ENCODE measurements at places on chromosomes 7 and 10.

DNA sequence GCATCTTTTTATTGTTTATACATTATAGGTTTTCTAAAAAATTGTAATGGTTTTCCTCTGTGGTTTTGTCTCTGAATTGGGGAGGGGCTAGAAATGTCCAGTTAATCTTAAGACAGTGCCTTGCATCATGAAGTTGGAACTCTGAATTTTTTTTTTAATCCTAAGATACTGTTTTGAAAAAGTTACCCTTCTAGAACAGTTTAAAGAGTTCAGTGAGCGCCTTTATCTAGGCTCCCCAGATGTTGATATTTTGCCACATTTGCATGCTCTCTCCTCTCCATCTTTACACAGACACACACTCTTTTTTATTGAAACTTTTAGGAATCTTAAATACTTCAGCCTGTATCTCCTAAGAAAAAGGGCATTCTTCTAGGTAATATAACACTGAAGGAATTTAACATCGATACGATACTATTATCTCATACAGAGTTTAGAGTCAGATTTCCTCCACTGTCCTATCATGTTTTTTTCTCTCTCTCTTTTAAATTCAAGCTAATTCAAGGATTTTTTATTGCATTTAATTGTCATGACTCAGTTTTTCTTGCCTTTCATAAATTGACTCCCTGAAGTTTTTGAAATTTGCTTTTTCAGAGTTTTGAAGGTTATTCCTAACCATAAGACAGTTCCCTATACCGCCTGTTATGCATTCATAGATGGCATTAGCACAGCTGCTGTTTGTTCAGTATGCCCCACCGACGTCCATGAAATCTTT is 31.5 kb downstream of the PRKAR2B start:
- no peak for DNase-seq

DNA sequence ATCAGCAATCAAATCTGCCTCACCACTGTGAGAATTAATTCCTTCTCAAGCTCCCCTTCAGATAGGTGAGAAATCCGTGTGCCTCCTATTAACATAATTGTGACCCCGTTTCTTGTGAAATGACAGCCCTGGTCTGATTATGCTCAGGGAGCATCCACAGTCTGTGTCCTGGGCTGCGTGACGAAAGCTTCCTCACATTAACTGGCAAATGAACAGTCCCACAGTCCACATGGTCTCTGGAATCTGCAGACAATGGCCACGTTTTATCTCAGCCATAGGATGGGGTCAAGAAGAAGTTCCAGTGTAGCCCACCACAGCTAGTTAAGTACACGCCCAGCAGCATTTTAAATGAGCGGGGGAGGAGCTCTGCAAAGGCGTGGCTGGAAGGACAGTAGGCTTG is 229.2 kb downstream of the RPS24 start:
- DNase-seq = no peak

DNA sequence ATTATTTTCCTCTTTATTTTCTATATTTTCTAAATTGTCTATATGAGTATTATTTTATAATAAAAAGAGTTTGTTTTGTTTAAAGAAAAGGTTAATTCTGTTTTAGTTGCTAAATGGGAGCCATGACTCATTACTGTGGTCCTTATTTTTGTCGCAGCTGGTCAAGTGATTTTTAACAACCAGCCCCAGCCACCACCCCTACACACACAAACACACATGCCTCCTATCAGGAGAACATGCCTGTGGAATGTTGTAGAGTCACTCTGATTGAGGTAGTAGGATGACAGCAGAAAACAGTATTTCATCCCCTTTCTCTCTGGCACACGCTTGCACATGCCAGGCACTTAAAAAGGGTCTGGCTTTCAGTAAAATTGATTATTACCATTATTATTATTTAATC is 68.6 kb upstream of the GDF10 start:
- no peak for DNase-seq

DNA sequence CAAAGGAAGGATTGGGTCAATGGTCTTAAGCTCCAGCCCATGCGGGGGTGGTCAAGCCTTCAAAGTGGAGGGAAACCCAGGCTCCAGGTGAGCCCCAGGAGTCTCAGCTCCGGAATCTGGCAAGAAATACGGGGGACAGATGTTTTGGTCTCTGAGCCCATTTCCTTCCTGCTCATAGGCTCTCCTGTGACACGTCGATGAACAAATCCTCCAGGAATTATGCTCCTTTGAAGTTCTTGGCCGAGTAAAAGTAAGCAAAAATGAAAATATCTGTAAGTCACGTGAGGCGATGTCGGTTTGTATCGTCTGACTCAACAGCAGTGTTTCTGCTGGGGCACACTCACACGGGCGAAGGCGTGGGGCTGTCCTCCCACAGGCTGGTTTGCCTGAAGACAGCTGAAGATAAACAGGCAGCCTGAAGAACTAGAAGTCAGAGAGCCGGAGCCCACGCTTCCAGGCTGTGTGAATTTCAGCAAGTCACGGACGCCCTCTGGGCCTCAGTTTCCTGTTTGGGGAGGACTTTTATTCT is 52.6 kb upstream of the SMNDC1 start:
- DNase-seq = no peak

DNA sequence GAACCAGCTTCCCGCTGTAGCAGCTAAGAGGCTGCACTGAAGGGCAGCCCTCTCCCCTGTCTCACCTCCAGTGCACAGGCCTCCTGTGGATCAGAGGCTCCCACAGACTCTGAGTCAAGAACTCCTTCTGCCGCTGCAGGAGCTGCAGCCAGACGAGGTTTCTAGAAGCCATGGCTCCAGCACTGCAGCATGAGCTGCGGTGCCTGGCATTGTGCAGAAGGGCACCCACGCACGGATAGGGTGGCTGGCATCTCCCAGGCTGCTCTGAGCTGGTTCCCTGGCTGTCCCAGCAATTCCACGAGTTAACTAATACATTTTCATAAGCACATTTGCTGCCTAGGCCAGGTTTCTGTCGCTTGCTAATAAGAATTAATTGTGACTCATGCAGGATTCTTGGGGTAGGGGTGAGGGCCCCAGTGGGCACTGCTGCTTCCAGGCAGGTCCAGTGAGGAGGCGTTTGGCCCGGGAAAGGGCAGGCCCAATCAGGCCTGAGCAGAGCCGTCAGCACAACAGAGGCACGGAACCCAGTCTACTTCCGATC is 594.2 kb downstream of the DNAJB6 start:
- DNase-seq = no peak

DNA sequence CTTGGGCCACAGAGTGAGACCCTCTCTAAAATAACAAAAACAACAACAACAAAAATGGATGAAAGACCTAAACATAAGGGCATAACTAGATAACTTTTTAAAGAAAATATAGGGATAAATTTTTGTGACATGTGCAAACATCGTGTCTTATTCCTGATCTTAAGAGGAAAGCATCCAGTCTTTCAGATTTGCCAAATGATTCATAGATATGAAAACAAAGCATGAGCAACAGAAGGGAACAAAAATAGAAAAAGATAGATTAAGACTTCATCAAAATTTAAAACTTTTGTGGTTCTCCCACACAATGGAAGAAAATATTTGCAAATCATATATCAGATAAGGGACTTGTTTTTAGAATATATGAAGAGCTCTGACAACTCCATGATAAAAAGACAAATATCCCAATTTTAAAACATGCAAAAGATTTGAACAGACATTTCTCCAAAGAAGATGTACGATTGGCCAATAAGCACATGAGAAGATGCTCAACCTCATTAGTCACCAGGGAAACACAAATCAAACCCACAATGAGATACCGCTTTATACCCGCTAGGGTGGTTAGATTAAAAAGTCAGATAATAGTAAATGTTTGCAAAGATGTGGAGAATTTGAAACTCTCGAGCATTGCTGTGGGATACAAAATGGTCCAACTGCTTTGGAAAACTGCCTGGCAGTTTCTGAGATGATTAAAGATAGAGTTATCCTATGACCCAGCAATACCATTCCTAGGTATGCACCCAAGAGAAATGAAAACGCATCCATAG is 20.3 kb downstream of the PPIF start:
- DNase-seq = no peak

DNA sequence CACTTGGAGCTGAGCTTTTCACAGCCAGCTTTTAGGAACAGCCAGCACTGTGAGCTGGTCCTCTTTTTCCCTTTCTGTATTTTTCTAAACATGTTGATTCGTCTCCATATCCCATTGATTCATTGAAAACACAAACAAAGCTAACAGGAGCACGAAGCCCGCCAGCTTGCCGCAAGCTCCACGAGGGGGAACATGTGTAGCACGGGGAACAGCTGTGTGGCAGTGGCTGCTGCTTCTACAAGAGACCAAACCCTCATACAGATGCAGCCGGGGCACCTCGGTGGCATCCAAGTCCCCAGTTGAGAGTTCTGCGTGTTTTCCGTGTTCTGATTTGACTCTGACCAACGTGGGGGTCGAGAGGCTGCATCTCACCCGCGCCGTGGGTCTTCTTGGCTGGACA is 80.8 kb upstream of the SH2B2 start:
- no peak for DNase-seq

DNA sequence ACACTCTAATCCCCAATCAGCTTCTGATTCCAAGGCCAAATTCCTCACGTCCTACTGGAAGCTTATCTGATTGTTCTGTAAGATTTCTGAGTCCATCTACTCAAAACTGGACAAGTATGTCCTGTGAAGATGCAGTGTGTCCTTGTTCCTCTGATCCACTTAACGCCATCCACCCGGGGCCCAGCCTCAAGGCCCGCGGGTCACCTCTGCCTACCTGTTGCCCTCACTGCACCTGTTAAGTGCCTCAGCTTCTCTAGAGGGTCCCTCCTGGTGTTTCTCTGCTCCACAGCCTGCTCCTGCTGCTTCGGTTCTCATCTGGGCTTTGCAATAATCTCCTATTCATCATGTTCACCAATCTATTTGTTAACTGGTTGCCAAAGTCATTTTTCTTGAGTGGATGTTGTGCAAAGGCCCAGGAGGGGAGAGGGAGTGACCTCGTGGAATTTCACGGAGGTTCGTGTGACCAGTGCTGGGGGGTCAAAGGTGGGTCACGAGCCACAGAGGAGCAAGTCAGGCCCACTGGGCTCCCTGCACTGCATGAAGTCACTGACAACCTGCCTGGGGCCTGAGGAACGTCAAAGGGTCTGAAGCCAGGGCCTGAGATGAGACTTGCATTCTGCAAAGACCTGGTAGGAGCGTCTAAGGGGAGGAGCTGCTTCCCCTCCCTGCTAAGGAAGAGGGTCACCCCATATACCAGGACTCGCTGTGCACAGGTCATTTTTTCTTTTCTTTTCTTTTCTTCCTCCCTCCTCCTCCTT is 338.1 kb downstream of the WDR37 start:
- DNase-seq = no peak

DNA sequence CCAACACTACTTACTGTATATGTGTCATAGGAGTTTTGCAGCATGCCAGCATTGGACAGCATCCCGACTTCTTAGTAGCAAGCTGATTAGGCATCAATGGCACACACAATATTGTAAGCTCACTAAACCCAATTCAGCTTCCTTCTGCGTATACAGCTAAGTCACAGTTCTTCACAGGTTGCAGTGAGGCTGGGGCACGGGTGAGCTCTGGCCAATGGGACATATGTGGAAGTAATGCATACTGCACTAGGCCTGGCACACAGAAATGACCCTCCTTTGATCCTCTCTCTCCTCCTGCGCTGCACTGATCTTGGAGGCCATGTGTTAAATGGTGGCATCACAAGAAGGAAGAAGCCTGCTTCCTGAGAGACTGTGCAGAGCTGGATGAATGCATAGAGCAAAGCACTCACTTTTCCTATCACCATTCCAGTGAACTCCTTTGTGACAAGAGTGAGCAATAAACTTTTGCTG is 11.9 kb downstream of the RAB11FIP2 start:
- DNase-seq = no peak

GRCh38 chr10:66714741-66715140 is 211.1 kb upstream of the LRRTM3 start:
- DNase-seq = no peak

GRCh38 chr7:91657483-91658071 is 222.9 kb downstream of the MTERF1 start:
- no peak for DNase-seq

DNA sequence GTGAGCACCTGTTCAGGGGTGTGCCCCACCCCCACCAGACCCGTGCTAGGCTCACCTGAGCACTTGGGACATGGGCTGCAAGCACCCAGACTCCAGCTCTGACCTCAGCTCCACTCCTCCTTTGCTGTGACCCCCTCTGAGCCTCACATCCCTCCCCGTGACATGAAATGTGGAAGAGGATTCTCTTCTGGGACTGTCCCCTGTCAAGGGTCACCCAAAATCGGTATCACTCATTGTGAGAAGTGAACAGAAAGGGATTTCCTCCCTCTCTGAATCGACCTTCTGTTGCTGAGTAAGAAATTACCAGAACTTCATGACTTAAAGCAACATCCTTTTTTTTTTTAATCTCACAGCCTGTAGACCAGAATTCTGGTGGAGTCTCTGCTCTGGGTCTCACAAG is 6.2 kb upstream of the CHST15 start:
- DNase-seq = no peak

GRCh38 chr7:13009517-13009916 is 322.1 kb downstream of the ARL4A start:
- no peak for DNase-seq

- DNase-seq = no peak
Observed at GRCh38 chr10:14329746-14330173, 964 bp downstream of the FRMD4A start.

Data from D721Med (cell line).